ENCODE measurements at places on chromosomes 4 and X. TPM values are rescaled to one million over a fixed set of nuclear protein-coding genes. Genes with fewer than 3 reads are reported as not detected.

- no peak for DNase-seq
These were observed 91.8 kb downstream of the PLAC1 start for GRCh38 chrX:134566506-134566905.

The ADGRL3 gene
- not detected for polyA plus RNA-seq

DNA sequence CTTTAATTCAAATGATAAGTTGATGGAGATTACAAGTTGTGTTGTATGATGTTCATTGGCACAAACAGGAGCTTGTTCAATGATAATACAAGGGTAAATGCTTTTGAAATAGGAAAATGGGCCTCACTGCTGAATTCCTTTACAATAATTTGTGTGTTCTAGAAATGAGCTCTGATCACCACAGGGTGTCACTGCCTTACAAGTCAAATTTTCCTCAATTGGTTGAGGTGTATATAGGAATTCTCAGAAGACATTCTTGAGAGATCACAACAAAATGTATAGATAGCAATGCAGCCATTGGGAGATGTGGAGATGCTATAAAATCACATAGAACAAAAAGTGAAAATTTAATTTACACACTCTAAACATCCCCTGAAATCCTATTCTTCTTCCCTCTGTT, 49.6 kb downstream of the KLF8 start:
- DNase-seq, result no peak

GRCh38 chr4:133839326-133839725, 362.3 kb downstream of the PABPC4L start:
- no peak for DNase-seq
